ENCODE measurements at places on chromosomes 16 and 17.

- DNase-seq = no peak
Measured at GRCh38 chr16:4110680-4111079, 5.6 kb downstream of the ADCY9 start.

DNA sequence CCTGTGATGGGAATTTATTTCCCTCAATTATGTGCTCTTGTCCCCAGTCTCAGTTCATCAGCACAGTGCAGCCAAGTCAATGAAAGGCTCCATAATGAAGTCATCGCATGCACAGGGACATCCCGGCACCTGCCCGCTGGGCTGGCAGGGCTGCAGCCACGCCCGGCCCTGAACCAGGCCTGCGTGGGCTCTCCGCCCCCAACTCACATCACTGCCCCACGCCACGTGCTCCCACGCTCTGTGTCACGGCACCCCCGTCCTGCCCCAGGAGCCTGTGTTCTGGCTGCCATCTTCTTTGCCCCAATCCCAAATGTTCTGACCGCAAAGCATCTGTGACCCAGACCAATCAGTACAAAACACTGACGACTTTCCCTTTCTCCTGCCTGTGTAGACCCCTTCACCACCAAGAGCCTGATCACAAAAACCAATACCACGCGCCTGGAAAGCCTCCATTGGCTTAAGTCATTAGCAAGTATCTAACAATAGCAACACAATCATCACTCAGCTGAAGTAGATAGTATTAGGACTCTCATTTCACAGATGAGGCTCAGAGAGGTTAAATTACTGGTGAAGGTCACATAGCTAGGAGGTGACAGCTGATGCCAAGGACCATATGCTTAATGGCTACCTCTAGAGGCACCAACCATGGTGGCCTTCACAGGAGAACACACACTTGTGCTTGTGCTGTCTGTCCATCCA is 202.5 kb downstream of the ZFHX3 start:
- no peak for DNase-seq

- DNase-seq = no peak
Measured at GRCh38 chr17:40864661-40865390, 2.2 kb downstream of the KRT12 start.

- DNase-seq = no peak
Measured at GRCh38 chr17:42251115-42251514, 25.1 kb downstream of the STAT5B start.

GRCh38 chr16:13921328-13921727 is 1.4 kb downstream of the ERCC4 start:
- no peak for DNase-seq

GRCh38 chr16:2174396-2175131 is 19.0 kb downstream of the TRAF7 start:
- DNase-seq = no peak

GRCh38 chr17:71409712-71410111 is 711.1 kb upstream of the SOX9 start:
- DNase-seq = no peak

DNA sequence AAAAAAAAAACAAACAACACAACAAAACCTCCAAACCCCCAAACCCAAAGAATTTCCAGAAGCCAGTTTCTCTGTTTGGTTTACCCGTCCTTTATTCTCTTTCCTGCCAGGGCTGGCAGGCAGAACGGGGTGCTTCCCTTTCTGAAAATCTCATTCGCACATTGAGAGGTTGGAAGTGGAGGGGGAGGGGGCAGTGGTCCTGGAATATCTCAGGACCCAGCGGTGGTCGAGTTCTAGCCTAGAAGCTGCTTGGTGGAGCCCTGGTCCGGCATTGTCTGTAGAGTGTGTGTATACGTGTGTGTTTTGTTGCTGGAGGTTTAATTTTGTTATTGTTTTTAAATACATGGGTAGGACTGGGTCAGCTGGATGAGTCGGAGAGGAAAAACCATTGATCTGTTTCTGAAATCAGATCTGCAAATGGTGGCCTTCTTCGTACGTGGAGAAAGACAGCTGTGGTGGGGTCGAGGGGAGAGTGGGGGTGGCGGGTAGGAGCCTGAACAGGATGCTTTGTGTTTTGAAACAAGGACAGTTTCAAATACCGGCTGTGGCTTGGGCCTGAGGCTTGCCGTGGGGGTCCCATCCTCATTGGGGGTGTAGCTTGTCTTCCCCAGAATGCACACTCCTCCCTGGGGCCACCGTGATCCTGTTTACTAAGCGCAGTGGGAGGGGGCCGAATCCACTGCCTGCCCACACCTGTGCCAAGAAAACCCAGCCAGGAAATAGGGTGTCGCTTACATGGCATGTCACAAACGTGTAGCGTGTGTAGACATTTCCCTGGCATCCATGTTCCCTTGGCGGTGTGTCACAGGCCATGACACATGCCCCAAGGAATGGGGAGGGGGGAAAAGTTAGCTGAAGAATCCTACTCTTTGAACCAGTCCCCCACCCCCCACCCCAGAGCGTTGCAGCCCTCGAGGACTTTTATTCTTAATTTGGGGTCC is 1.6 kb downstream of the CMIP start:
- DNase-seq = no peak

DNA sequence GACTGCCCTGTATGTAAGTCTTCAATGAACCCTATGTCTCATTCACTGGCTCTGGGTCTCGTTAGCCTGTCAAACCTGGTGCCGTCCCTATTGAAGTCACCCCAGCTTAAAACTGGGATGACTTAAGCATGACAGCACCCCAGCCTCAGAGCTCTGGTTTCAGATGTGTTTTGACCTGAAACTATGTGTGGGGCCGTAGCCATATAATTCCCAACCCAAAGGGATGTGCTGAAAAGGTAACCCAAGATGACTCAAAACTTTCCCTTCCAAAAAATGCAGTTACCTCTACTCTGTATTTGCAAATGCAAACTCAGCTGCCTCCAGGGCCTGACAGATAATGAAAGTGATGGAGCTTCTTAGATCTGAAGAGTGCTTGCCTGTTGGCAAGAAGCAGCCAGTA is 478.3 kb upstream of the ERCC4 start:
- DNase-seq = no peak

DNA sequence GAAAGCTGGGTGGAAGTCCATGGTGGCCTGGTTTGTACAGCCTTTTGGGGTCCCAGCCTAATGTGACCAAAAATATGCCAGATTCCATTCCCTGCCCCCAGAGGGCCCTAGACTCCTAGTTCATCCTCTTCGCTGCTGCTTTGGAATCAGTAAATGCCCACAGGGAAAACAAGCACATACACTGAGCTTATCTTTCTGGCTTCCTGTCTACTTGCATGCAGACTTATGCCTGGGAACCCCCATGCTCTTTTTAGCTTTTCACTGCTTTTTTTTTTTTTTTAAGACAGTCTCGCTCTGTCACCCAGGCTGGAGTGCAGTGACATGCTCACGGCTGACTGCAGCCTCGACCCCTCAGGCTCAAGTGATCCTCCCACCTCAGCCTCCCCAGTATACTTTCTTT is 6.2 kb upstream of the CD300LG start:
- no peak for DNase-seq

DNA sequence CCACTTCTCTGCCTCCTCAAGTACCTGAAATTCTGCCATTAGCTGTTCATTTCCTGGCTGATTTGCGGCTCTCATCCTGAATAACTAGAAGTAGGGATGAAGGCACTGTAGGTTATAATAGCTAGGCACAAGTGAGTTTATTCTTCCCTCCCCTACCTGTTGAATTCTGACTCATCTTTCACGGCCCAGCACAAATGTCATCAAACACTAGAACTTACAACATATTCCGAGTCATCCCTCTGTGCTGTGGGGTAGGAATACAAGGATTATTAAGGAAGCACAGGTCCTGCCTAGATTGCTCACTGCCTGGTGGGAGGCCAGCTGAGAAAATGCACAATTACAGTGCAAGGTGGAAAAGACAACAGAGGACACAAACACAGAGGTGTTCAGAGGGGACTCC is 103.7 kb upstream of the ASIC2 start:
- DNase-seq = no peak

GRCh38 chr17:61621317-61621716 is 30.3 kb upstream of the NACA2 start:
- DNase-seq = no peak

DNA sequence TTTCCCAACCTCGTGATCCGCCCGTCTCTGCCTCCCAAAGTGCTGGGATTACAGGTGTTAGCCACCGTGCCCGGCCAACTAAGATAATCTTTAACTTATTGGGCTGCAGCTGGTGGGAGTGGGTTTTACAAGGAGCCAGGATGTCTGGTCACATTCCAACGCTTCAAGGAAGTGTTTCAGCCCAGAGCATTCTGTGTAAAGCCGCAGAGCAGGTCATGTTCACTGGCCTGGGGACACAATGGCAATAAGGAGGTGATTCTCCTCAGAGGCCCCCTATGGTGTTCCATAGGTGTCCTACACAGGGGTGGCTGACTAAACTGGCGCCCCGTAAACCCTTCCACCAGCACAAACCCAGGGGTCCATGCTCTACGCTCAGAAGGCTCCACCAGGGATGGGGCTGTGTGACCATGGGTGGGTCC is 1.2 kb downstream of the QPRT start:
- no peak for DNase-seq

DNA sequence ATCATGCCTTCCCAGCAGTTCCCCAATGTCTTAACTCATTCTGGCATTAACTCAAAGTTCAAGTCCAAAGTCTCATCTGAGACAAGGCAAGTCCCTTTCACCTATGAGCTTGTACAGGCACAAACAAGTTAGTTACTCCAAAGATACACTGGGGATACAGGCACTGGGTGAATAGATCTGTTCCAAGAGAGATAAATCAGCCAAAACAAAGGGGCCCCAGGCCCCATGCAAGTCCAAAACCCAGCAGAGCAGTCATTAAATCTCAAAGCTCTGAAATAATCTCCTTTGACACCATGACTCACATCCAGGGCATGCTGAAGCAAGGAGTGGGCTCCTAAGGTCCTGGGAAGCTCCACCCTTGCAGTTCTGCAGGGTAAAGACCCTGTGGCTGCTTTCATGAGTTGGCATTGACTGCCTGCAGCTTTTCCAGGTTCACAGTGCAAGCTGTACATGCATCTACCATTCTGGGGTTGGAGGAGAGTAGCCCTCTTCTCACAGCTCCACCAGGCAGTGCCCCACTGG is 332.2 kb upstream of the KIF2B start:
- DNase-seq = no peak

- no peak for DNase-seq
Measured at GRCh38 chr17:78092794-78093324, 35.7 kb downstream of the TMC6 start.

DNA sequence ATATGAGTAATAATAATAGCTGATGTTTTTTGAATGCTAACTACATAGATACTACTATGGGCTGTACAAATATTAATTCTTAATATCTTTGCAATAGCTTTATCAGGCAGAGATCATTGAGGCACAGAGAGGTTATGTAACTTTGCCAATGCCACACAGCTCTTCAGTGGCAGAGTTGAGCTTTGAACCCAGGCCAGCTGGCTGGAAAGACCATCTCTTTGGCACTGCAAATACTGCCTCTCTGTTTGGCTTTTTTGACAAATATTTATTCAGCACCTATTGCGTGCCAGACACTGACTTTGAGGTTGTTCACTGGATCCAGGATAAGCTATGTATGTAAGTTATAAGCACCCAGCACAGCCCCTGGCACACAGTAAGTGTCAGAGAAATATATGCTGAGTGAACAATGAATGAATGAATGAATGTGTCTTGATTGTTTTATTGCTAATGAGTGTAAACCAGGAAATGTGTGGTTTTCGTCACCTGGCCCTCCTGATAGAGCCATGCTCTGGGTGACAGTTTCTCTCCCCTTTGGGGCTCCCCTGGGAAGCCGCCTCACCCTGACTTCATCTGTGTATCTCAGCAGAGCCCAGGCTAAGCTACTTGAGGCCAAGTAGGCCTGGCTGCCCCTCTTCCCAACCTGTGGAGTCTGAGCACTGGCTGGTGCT is 2.5 kb downstream of the AQP8 start:
- no peak for DNase-seq

- no peak for DNase-seq
Measured at GRCh38 chr17:78049609-78050008, 78.9 kb downstream of the TMC6 start.

- DNase-seq = no peak
Measured at GRCh38 chr16:9800186-9800738, 382.0 kb downstream of the GRIN2A start.

GRCh38 chr16:22220714-22221113 is 14.6 kb downstream of the EEF2K start:
- DNase-seq = no peak

DNA sequence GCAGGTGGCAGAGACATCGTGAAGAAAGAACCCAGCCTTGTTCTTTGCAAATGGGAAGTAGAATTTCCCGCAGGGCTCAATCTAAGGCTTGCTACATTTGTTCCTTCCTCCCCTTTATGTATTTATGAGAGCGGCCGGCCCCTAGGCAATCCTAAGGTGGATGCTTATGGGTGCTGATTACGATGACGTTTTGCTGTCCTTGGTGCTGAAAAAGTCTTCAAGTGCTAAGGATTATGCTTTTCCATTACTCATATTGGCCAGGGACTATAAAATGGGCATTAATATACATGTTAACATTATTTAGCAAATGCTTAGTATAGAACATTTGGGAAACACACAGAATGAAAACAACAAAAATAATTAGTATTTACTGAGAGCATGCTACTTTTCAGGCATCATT is 313.3 kb upstream of the XYLT1 start:
- peak; percentile 45 for DNase-seq

DNA sequence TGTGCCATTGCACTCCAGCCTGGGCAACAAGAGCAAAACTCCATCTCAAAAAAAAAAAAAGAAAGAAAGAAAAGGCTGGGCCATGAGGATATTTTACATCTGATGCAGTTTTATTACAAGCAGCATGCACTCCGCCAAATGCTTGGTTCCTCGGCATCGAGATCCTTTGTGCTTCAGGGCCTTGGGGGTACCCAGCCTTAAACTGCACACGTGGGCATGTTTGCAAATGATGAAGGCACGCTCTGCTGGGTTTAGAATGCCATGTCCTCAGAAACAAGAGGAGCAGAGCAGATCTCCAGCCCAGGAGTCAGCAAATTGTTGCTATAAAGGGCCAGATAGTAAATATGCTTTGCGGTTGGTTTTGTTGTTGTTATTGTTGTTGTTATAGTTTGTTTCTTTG is 153.2 kb downstream of the KATNIP start:
- no peak for DNase-seq

- DNase-seq = no peak
Measured at GRCh38 chr16:15781650-15782049, 75.2 kb downstream of the MYH11 start.

DNA sequence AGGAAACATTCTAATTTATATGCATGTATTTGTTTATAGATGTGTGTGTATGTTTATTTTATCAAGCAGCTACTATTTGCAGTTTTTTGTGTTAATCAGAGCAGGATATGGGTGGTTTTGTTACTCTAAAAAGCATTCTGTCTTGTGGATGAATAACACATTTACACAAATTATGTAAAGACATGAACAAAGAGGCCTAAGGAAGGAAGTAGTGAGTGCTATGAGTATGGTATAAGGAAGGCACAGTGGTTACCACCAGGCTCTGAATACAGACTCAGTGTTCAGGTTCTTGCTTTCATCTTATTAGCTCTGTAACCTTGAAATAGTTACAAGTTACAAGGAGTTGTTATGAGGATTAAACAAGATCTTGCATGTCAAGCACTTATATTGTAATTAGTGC is 33.9 kb downstream of the STXBP4 start:
- DNase-seq = no peak

GRCh38 chr16:85530370-85530739 is 82.8 kb upstream of the GSE1 start:
- DNase-seq = no peak

All from ecto neural progenitor cell (in vitro differentiated cells).